ENCODE measurements at places on chromosomes 4 and X.
A peak's percentile ranks its signal among the peaks of the same experiment; 100 is the strongest.

- H3K27ac ChIP-seq, result peak overlapping the region; percentile 56
- no peak overlapping the region for H3K4me3 ChIP-seq
- no peaks in the 10 kb centered on the region for H3K4me1 ChIP-seq
- no peaks in the 10 kb centered on the region for H3K36me3 ChIP-seq
- no peak for DNase-seq
Measured at GRCh38 chr4:105632599-105632998, 75.9 kb downstream of the INTS12 start.

- peaks cover 88% of the 10 kb centered on the region for H3K27me3 ChIP-seq
- no peak for DNase-seq
- H3K36me3 ChIP-seq, result no peaks in the 10 kb centered on the region
- no peaks in the 10 kb centered on the region for H3K4me1 ChIP-seq
- no peak overlapping the region for H3K27ac ChIP-seq
Measured at GRCh38 chrX:134551376-134552048, 91.5 kb downstream of the HPRT1 start.

- DNase-seq, result no peak
- H3K27me3 ChIP-seq, result peaks cover 16% of the 10 kb centered on the region
- no peaks in the 10 kb centered on the region for H3K4me1 ChIP-seq
- H3K36me3 ChIP-seq, result no peaks in the 10 kb centered on the region
- H3K4me3 ChIP-seq, result no peak overlapping the region
- H3K27ac ChIP-seq, result no peak overlapping the region
Measured at GRCh38 chrX:136954930-136955329, 74.4 kb upstream of the RBMX start.

DNA sequence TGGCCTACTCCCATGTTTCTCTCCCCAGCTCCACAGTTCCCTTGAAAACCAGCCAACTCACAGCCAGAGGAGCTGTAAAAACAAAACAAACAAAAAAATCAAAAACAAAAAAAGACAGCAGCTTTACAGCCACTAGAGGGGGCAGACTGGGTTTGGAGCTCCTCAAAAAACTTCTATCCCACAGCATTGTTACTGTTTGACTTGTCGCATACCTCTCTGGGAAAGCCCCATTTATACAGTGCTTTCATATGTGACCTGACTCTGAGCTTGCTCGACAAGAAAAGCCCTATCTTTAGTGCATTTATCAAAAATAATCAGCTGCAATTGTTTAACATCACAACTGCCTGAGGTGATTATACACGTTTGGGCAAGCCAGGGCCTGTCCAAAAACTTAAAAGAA lies 21.6 kb downstream of the TSPAN6 start:
- no peaks in the 10 kb centered on the region for H3K4me1 ChIP-seq
- H3K4me3 ChIP-seq, result no peak overlapping the region
- no peaks in the 10 kb centered on the region for H3K36me3 ChIP-seq
- no peak overlapping the region for H3K27ac ChIP-seq

DNA sequence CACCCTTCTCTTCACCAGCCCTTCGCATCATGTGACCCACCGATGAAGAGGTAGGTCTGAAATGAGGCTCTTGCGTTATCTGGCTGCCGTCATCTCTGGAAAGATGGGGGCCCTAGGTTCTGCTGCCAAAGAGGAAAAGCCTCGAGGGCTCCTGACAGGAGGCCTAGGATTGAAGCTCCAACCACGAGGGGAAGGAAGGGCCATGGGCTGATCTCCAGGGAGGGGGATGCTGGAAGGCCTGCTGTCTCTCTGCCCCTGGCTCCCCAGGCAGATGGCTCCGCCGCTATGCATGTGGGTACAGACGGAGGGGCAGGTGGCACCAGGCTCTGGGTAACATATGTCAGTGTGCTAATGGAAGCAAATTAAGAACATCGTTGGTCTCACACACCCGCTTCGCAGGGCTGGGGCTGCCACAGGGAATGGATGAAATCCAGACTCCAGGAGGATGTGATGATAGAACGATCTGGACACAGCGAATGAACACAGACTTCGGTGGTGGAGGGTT lies 44.9 kb downstream of the AFAP1 start:
- H3K27me3 ChIP-seq, result no peaks in the 10 kb centered on the region
- peak overlapping the region; percentile 76 for H3K27ac ChIP-seq
- H3K4me1 ChIP-seq, result no peaks in the 10 kb centered on the region
- DNase-seq, result no peak
- no peak overlapping the region for H3K4me3 ChIP-seq

DNA sequence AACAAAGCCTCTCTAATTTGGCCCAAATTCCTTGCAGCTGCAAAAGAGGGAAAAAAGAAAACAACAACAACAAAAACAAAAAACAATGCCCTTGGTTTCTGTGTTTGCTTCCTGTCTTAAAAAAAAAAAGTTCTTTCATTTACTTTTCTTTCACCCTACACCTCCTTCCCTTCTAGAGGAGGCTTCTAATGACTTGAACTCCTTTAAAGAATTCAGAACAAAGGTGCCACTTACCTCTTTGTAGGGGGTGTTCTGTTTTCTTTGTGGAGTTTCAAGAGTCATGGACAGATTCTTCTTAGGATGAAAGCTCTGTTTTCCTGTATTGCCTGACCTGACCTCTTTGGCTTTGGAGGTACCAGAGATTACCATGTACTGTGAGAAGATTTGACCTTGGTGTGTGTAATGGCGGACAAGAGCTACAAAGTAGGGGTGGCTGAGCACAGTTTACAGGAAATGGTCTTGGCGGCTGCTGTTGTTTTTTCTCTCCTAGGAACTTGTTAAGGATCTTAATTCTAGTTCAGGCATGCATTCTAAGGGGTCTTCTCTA lies 72.4 kb upstream of the S100G start:
- no peaks in the 10 kb centered on the region for H3K4me1 ChIP-seq
- no peak for DNase-seq
- H3K4me3 ChIP-seq, result no peak overlapping the region
- no peaks in the 10 kb centered on the region for H3K36me3 ChIP-seq

DNA sequence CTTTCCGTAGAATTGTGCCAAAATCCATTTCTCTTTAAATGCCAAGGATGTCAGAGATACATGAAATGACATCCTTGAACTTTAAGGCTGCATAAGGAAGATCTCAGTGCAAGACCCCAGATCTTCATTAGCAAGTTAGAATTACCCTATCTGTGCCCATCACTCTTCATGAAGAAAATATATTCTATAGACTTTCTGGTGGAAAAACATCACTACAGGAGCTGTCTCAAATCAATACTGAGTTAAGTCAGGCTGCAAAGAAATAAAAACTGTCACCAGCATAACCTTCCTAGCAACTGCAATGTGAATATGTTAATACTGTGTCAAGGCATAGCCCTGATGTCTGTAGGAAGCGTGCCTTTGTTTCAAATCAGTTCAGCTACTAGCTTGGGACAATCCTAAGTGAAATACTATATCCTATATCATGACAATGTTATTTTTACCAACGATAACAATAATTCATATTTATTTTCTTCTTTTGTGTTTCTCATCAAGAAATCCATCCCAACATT lies 173.3 kb downstream of the TBCK start:
- no peak overlapping the region for H3K4me3 ChIP-seq
- H3K27me3 ChIP-seq, result no peaks in the 10 kb centered on the region
- no peak overlapping the region for H3K27ac ChIP-seq
- H3K36me3 ChIP-seq, result no peaks in the 10 kb centered on the region
- no peaks in the 10 kb centered on the region for H3K4me1 ChIP-seq

GRCh38 chr4:170025523-170026252 lies 507 bp downstream of the MFAP3L start:
- H3K4me1 ChIP-seq, result no peaks in the 10 kb centered on the region
- no peaks in the 10 kb centered on the region for H3K36me3 ChIP-seq
- DNase-seq, result no peak
- H3K4me3 ChIP-seq, result peak overlapping the region; percentile 90
- H3K27ac ChIP-seq, result peak overlapping the region; percentile 94
- H3K27me3 ChIP-seq, result no peaks in the 10 kb centered on the region

DNA sequence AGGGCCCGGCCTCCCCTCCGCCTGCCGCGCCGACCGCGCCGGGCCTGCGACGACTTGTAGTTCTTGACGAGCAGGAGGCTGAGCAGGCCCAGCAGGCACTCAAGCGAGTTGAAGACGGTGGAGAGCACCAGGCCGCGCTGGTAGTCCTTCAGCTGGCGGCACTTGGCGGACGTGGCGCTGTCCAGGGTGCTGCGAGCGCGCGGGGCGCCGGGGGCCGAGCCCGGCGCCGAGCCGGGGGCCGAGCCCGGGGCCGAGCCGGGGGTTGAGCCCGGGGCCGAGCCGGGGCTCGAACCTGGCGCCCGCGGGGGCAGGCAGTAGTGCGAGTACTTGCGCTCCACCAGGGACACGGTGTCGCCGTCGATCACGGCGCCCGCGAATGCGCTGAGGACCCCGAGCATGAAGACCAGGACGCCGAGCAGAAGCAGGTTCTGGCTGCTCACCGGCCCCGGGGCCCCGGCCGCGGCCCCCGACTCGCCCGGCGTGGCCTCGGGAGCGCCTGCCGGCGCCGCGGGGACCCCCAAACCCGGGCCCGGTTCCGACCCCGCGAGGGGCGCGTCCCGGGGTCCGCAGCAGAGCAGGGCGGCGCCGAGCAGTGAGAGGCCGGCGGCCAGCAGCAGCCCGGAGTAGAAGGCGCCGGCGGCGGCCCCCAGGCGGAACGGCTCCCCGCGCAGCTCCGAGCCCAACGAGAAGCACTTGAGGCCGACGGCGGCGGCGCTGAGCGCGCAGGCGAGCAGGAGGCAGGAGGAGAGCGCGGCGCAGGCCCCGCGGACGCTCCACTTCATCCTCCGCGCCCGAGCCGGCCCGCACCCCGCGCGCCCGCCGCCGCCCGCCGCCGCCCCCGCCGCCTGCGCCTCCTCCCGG lies 584 bp downstream of the TMEM271 start:
- H3K36me3 ChIP-seq, result no peaks in the 10 kb centered on the region
- H3K27ac ChIP-seq, result no peak overlapping the region
- H3K4me1 ChIP-seq, result peaks cover 9% of the 10 kb centered on the region
- peaks cover 89% of the 10 kb centered on the region for H3K27me3 ChIP-seq
- DNase-seq, result no peak

GRCh38 chr4:184389978-184390900 lies 84.1 kb downstream of the IRF2 start:
- peaks cover 4% of the 10 kb centered on the region for H3K36me3 ChIP-seq
- no peaks in the 10 kb centered on the region for H3K4me1 ChIP-seq
- H3K27ac ChIP-seq, result no peak overlapping the region
- no peaks in the 10 kb centered on the region for H3K27me3 ChIP-seq

- no peak overlapping the region for H3K4me3 ChIP-seq
- DNase-seq, result no peak
- H3K36me3 ChIP-seq, result no peaks in the 10 kb centered on the region
- peak overlapping the region; percentile 40 for H3K27ac ChIP-seq
- no peaks in the 10 kb centered on the region for H3K27me3 ChIP-seq
- H3K4me1 ChIP-seq, result no peaks in the 10 kb centered on the region
Measured at GRCh38 chrX:72043636-72044035, 88.1 kb downstream of the RTL5 start.

- DNase-seq, result no peak
- H3K4me3 ChIP-seq, result no peak overlapping the region
- H3K27ac ChIP-seq, result no peak overlapping the region
- no peaks in the 10 kb centered on the region for H3K36me3 ChIP-seq
Measured at GRCh38 chrX:71895607-71896006, 15.0 kb upstream of the NHSL2 start.

All from breast epithelium (tissue), 4 donors.